Body of pancreas (tissue), 4 donors: ENCODE measurements at places on chromosomes 2 and 18.

- no peak for DNase-seq
Measured at GRCh38 chr18:58158008-58158407, 114.0 kb downstream of the NEDD4L start.

DNA sequence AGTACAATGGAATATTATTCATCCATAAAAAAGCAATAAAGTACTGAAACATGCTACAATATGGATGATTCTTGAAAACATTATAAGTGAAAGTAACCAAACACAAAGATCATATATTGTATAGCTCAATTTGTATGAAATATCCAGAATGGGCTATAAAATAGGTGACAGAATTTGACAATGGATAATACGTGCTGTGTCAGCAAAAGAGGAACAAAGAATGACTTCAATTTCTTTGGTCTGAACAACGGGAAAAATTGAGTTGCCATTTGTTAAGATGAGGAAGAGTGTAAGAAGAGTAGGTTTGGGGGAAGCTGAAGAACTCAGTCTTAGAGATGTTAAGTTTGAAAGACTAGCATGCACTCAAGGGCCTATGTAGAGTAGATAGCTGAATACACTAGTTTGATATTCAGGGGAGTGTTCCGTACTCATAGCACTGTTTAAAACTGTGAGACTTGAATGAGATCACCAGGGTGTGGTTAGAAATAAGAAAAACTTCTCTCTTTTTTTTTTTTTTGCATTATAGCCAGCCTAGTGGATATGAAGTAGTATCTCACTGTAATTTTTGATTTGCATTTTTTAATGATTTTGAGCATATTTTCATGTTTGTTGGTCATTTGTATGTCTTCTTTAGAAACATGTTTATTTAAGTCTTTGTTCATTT, 213.6 kb downstream of the NR4A2 start:
- DNase-seq: no peak

DNA sequence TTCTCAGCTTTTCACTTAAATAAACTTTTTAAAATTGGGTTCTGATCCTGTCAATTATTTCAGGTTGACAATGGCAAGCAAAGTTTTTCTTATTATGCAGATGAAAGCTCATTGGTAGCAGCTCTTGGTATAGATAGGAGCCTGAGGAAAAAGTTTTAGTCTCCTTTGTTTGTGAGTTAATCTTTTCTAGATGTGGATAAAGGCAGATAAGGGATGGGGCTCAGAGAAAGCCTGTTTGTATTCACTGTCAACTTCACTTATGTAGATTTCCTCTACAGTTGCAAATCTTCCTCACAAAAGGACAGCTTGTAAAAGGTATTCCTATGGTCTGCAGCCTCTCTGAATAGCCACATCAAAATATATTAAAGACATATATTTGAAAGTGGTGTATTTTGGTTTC, 224.5 kb upstream of the SPOPL start:
- DNase-seq: no peak

DNA sequence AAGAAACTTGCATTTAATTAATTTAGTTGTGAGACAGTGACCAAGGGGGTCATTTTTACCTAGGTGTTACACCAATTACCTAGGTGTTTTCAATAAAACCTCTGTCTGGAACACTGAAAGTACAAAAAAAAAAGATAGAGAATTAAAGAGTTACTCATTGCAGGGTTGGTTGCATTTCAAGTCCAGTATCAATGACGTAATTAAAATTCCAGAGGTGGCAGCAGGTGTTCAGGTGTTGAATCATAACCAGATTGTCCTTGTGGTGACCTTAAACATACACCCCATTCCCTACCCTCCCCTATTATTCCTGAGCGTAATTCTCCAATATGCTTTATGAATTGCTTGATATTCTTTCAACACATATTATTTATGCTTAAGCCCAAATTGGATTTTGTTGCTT, 352.0 kb upstream of the SLC8A1 start:
- DNase-seq: no peak

- no peak for DNase-seq
Measured at GRCh38 chr18:59835605-59836379, 64.0 kb upstream of the PMAIP1 start.

GRCh38 chr2:96415684-96416083, 80.1 kb downstream of the NCAPH start:
- no peak for DNase-seq

DNA sequence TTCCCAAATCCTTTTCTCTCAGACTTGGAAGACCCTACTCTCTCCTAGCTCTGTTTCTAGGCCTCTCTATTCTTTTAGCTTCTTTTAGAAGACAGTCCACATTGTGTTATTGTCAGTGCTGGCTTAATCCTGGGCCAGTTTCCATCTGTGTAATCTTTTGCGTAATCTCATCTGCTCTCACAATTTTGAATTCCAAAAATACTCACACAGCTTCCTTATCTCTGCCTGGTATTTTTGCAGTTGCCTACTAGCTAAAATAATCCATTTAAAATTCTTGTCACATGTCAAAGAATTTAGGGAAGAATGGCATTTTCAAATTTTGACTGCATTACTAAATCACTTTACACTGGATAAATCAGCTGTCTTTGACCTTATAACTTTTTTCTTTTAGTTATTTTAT, 200.6 kb upstream of the MEX3C start:
- no peak for DNase-seq
